ENCODE measurements at places on chromosomes 12 and 14.

GRCh38 chr14:56224691-56225681 lies 106.8 kb downstream of the PELI2 start:
- no peak for DNase-seq

DNA sequence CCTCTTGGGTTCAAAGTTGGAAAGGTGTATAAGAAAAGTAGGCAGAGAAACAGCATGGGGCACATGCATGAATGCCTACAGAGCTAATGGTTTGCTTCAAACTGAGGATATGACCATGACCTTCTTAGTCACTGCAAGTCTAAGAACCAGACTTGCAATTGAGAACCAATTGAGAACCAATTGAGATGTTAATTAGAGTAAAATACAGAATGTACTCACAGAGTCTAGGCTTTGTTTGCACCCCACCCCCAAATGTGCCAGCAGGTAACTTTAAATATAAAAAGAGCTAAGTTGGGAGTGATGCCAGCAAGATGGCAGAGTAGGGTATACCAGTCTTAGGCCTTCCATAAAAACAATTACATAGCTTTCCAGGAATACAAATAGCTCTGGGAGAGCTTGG lies 227.3 kb upstream of the ALG10 start:
- DNase-seq, result no peak

GRCh38 chr12:131917139-131917710 lies 11.9 kb upstream of the PUS1 start:
- DNase-seq, result no peak

GRCh38 chr12:87728931-87729593 lies 300.1 kb downstream of the C12orf50 start:
- no peak for DNase-seq

- no peak for DNase-seq
Observed at GRCh38 chr12:124406043-124406442, 111.2 kb downstream of the RFLNA start.

DNA sequence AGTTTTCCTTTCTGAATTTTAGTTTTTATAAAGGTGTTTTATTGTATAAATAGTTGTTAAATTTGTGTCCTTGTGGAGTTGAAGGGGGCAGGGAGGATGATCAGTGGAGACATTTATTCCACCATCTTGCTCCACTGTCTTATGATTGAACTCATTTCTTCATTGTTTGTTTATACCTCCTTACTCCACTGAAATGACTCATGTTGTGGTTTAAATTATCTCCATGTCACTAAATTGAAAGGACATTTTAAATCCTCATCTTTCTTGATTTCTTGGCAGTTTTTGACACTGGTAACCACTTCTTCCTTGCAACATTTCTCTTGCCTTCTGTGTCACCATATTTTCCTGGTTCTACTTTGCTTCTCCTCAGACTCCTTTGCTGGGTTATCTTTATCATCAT lies 23.6 kb upstream of the FERMT2 start:
- no peak for DNase-seq

DNA sequence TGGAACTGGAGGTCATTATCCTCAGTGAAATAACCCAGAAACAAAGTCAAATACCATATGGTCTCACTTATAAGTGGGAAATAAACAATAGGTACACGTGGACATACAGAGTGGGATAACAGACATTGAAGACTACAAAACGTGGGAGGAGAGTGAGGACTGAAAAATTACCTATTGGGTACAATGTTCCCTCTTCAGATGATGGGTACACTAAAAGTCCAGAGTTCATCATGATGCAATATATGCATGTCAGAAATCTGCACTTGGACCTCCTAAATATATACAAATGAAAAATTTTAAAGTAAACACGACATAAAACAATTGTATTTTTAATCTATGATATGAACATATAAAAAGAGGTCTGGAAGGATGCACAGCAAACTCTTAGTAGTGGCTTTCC lies 71.2 kb downstream of the SLC38A4 start:
- DNase-seq, result no peak

DNA sequence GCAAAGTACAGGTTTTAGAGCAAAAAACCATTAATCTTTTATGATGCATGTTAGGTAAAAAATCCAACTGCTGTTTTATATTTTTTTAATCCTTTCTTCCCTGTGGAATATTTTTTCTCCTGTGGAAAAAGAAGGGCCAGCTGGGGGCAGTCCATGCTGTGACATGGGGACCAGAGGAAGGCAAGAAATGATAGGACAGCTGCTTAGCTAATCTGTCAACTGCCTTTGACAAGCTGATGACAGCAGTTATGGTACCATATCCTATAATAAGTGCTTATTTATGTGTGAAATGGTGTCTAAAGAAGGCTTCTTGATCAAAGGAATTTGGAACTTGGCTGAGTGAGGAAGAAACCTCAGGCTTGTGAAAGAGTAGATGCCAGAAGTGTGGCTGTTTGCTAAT lies 452.4 kb upstream of the NOVA1 start:
- no peak for DNase-seq

- no peak for DNase-seq
Observed at GRCh38 chr14:74630881-74631690, 19.0 kb upstream of the LTBP2 start.

DNA sequence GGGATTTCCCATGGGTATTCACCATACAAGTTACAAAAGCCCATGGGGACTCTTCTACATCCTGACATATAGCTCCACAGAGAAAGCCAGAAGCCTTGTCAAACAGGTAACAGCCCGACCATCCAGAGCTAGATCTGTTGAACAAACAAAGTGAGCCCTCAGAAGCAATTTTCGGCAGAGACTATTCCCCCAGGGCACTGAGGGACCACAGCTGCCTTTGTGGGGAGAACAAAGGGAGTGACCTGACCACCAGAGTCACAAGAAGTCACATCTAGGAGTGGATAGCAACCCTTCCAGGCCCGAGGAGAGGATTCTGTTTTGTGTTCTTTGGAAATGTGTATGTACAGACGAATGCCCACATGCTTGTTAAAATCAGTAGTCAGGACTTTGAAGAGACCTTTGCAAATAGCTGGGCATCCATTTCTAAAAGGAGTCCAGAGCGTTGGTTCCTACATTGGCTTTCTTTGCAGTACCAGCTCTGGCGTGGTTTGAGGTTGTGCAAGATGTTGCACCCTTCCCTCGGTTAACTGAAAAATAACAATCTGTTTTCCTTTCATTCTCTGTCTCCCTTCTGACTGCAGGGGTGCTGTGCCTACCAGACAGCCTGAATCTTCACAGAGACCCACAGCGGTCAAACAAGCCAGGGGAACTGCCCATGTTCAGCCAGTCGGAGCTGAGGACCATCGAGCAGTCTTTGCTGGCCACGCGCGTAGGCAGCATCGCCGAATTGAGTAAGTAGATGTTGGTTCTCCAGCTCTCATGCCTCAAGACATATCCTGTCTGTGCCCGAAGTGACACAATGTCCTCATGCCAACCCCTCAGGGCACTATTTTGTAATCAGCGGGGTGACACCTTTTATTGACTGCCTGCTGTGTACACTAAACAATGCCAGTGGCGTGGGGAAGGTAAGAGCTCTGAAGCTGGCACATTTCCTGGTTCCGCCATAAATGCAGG lies 165.4 kb upstream of the PWP1 start:
- no peak for DNase-seq

GRCh38 chr12:129101816-129102215 lies 248.5 kb downstream of the GLT1D1 start:
- DNase-seq, result no peak

GRCh38 chr14:68966872-68967301 lies 12.2 kb downstream of the ACTN1 start:
- DNase-seq, result no peak

- peak; percentile 77 for DNase-seq
Observed at GRCh38 chr12:119544765-119545625, 48.6 kb upstream of the TMEM233 start.

- no peak for DNase-seq
Observed at GRCh38 chr12:109741970-109742703, 28.5 kb downstream of the FAM222A start.

DNA sequence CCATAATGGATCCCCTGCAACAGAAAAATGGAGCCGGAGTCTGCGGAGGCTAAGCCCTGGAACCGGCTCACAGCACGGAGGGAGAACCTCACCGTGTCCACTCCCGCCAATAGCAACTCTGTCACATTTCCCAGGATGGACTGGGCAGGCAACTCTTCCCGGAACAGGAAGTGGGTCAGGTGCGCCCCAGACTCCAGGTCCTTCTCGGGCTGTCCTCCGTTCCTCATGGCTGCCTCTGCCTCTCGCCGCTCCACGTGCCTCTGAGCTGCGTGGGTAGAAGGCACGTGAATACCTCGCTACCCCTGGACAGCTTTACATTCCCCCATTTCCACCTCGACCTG lies 2.2 kb downstream of the CYP27B1 start:
- no peak for DNase-seq

DNA sequence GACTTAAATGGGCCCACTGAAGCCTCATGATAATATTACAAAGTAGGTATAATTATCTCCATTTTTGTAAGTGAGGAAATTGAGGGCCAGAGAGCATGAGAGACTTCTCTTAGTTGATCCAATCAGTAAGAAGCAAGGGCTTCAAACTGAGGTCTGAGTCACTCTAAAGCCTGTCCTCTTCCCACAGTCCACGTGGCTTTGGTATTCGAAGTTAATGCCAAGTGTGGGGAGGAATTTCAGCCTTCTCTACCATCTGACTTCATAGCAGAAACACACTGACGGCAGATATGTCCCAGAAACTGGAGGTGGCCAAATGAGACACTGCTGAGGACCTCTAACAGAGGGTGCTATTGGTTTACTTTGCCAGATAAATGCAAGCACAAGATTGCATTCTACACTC lies 114.4 kb upstream of the OVCH1 start:
- no peak for DNase-seq

GRCh38 chr12:51071663-51072062 lies 11.7 kb downstream of the CSRNP2 start:
- no peak for DNase-seq

DNA sequence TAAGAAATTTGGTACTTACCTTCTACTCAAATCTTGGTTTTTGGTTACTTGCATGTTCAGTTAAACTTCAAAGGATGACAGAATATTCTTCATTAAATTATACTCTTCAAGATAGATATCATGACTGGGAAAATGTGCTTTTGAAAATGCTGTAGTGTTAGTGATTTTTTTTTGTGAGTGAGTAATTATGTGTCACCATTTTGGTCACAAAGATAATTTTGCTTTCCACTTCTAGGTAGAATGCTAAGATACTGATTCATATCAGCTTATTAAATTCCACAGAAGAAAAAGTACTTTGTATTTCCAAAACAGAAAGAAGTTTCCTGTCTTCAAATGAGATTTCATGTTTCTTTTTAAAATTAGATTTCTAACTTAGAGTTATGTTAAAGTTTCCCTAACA lies 61.2 kb downstream of the ATXN7L3B start:
- DNase-seq, result no peak
